Activated T-cell treated with anti-CD3 and anti-CD28 coated beads, Interleukin-2, amount 50 U/mL, for 48 hours (primary cell): ENCODE measurements at places on chromosomes 4 and X.

DNA sequence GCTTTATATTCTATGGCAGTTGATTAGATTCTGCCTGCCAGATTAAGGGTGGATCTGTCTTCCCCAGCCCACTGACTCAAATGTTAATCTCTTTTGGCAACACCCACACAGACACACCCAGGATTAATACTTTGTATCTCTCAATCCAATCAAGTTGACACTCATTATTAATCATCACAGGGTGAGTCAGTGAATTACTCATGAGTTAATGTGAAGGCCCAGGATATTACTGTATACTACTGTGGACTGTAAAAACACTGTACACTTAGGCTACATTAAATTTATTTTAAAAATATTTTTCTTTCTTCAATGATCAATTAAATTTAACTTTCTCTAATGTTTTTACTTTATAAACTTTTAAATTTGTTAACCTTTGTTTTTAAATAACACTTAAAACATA, 87.7 kb downstream of the NAP1L3 start:
- DNase-seq = no peak

- DNase-seq = no peak
Observed at GRCh38 chr4:26450418-26450817, 39.9 kb downstream of the CCKAR start.

GRCh38 chr4:14022456-14022855, 394.9 kb upstream of the BOD1L1 start:
- no peak for DNase-seq

DNA sequence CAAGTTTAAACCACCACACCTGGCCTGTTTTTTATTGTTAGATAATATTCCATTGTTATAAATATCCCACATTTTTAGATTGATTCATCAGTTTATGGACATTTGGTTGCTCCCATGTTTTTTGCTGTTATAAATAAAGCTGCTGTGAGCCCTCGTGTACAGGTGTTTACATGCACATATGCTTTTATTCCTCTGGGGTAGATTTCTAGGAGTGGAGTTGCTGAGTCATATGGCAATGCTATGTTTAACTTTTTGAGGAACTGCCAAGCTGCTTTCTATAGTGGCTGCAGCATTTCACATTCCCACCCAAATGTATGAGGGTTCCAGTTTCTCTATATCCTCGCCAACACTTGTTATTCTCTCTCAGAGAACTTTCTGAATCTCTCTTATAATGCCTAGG, 90.5 kb downstream of the TBL1X start:
- DNase-seq = no peak

DNA sequence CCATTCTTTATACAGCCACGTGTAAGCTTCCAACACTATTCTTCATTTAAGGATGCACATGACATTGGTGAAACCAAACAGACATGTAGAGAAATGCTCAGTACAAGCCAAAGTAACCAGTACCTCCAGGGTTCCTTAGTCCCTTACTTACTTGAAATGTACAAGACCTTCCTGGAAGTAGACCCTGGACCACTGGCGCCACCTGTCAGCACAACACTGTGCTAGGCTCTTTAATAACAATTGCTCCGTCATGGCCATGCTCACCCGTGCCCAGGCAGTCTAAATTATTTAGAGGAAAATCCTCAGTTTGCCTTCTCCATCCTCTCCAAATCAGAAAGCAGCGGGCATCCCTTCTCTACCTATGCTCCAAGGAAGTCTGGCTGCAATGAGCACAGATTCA, 52.7 kb downstream of the ADGRA3 start:
- peak; percentile 27 for DNase-seq

DNA sequence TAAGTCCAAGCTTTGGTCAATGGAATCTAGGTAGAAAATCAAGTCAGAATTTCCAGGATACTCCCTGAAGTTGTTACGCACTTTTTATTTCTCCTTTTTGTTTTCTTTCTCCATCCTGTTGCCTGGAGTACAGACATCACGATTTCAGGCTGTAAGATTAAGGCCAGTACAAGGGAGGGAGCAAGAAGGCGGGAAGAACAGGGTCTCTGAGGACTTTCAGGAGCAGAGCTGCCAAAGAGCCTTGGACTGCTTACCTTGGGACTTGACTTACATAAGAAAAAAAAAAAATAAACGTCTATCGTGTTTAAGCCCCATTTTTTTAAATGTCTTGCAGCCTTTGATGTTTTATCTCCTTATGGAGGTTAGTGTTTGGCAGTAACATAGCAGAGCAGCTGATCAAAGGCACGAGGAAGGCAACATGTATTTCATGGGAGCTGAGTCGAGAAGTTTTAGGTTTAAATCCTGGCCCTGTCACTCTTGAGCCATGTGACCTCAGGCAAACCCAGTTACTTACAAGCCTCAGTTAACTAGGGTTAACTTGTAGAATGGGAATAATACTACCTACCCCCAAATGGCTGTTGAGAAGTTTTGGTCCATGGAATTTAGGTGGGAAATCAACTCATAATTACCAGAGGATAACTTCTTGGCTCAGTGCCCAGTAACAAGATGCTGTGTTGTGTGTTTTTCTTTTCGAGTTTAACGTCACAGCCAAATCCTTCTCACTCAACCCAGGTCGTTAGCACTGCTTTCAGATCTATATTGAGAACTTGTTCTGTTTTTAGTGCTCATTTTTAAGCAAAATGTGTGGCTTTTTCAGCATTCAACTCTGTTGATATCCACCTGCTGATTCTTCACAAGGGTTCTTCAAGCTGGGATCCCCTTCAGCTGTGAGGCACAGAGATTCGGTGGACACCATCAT, 106.8 kb downstream of the CLNK start:
- DNase-seq = no peak

GRCh38 chr4:99275885-99276284, 14.9 kb downstream of the ADH1A start:
- DNase-seq = no peak

- DNase-seq = no peak
Observed at GRCh38 chr4:187865914-187866313, 129.7 kb upstream of the ZFP42 start.

- DNase-seq = no peak
Observed at GRCh38 chrX:14064626-14065432, 35.1 kb upstream of the GEMIN8 start.

DNA sequence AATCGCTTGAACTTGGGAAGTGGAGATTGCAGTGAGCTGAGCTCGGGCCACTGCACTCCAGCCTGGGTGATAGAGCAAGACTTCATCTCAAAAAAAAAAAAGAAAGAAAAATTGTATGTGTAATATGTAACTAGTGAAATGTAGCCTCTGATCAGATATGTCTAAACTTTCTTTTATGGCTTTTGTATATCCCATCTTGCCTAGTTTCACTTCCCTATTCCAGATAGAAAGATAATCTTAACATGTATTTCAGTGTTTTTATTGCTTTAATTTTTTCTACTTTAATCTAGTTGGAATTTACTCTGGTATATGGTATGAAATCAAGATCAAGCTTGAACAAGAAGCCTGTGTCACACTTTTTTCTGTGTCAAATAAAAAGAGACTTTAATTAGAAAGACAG, 1.9 kb upstream of the ZNF41 start:
- no peak for DNase-seq

DNA sequence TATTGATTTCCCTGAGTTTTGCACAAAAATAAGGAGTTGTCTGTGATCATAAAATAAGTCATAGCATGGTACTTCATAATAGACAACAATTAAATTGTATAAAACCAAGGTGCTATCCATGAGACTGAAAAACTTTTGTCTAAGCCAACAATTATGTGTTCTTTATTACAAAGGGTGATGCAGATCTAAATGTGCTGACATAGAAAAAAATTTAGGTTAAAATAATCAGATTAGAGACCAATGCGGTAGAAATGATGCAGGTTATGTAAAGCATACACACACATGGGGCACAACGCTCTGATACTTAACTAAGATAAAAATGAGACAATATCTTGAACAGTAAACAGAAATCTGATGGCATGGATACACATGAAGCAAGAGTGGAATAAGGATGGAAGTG, 113.3 kb downstream of the PWWP3B start:
- no peak for DNase-seq

DNA sequence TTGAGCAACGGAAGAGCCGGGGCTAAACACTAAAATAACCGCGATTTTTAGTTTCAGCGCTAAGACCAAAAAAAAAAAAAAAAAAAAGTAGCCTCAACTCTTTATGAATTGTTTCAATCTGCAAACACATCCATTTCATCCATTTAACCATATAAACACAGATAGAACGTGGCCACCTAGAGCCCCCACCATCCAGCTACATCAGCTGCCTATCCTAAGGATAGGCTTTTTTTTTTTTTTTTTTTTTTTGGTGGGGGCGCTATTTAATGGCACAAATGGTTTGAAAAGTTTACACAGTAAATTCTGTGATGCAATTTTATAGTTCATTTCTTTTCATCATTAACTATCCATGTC, 492 bp upstream of the HDAC8 start:
- DNase-seq = no peak

- DNase-seq = no peak
Observed at GRCh38 chr4:32909736-32910135, 2189.6 kb downstream of the PCDH7 start.

DNA sequence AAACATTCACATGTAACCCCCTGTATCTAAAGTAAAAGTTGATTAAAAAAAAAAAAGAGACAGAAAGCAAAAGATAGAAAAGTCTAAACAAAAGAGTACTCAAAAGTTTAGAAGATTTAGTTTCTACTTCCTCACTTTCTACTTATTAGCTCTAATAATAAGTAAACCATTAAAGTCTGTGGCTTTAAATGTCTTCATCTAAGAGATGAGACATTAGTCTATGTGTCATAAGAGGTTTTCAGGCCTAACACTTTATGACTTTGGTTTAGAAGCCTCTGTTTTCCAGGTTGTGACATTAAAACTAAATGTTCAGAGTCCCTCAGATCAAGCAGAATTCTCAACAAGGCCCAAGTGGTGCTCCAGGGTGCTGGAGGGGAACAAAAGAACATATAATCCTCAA, 42.2 kb upstream of the GUCY1A1 start:
- no peak for DNase-seq

- DNase-seq = peak; percentile 62
Observed at GRCh38 chr4:83340692-83341343, 6.2 kb upstream of the HPSE start.

DNA sequence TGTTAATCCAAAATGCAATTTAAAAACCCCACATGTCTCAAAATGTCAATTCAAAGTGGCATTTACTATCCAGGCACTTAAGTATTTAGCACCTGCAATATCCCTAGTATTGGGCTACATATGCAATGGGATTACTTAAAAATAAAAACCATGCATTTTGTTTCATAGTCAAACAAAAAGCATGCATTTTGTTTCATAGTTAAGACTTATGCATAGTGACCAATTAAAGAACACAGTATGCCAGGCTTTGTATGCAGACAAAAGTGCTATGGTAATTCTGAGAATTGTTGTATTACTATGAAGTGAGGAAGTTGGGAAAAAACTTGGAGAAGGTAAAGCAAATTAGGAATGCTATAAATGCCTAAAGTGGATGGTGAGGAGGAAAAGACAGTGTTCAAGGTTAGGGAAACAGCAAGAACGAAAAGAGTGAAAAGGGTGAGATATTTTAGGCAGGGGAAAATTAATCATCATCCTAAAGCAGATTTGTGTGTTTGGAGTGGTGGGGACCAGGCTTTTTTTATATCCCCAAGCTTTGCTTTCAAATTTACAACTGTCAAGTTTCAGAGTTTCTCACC, 10.6 kb upstream of the BMP2K start:
- DNase-seq = no peak

DNA sequence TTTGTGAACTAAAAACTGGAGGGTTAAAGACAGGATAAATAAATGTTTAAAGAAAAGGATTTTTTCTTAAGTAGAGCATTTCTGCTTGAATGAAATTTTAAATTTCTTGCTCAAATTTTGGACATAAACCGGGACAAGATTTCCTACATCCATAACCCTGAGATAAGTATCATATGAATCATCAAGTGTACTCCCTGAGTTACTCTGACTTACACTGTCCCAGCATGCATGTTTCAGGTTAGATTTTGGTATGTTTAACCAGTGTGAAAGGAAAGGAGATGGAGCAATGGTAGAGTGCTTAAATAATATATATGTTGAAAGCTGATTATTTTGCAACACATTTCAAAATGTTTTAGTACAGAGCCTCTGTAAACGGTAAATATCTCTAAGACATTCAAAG, 175.2 kb downstream of the ADGRL3 start:
- DNase-seq = no peak

DNA sequence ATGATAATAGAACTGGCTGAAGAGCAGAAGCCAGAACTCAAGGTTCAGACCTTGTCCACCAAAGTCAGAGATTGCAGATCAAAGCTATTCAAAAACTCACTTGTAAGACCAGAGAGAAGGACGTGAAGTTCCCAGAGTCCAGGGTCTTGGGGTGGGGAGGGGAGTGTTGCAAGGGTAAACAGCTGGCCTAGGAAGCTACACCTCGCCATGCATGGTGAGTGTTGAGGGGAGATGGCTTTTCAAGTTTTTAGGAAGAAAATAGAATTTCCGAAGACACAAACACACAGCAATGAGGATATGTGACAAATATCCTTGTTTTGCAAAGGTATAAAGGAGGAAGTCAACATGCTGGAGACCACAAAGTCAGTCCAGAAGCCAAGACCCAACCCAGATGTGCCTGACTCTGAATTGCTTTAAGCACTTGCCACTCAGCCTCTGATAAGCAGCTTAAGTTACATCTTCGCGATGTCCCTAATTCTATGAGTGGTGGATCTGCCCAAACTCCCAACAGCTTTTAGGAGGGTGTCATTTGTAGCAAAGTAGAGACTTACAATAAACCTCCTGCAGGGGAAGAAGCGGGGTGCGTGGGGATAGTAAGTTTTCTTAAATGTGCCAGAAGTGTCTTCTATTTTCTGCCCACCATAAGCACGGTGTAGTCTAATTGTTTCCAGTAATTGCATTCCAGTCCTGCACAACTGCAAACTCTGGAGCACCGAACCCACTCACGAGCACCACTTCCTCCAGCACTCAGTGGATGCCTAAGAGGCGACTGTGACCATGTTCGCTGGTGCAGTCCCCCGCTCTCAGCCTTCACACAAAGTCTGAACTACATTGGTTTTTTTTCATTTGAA, 26.5 kb downstream of the HAND2 start:
- no peak for DNase-seq

DNA sequence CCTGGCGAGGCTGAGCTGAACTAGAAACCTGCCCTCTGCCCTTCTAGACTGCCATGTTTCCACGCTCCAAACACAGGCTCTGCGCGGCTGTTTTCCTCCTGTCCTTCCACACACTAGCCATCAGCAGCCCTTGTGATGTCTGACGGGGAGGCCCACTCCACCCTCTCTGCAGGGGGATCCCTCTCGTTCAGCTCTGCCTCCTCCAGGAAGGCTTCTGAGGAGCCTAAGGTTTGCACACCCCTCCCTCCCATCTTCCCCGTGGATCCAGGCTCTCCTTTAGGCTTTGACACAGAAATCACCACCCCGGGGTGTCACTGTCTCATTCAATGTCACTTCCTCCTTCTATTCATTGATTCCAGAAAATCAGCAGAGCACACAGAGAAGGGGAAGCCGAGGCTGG, 38.6 kb upstream of the CRMP1 start:
- DNase-seq = no peak

DNA sequence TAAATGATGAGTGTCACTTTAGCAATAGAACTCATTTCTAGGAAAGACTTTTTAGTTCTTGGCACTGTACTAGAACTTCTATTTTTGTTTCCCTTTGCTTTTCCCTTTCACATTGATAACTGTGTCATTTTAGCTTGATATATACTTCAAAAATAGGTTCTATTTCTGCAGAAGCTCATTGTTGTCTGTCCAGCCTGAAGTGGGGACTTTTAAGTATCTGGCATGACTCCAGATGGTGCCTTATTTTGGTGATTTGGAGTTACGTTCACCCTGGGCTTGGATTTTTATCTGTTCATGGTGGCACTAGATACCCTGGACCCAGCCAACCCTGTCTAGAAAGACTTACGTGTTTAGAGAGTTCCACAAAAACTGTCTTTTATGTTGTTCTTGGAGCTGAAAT, 3.4 kb downstream of the ABHD18 start:
- no peak for DNase-seq
